ENCODE measurements at places on chromosomes 3 and 15.

DNA sequence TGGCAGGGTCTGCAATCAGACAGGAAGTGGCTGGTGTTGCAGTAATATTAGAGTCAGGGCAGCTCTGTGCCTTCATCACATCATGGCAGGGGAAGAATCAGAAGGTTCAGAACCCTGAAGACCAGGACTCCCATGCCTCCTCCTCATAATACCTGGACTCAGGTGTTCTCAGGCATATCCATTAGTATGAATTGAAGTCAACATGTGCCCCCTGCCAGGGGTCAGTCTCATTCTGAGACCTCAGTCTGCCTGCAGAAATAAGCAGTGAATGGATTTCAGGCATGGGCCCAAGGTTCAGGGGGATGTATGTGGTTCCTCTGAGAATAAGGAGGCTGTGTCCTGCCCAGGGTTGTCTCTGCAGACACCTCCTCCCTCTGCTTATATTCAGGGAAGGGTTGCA is 74.2 kb downstream of the SPSB4 start:
- DNase-seq, result no peak

DNA sequence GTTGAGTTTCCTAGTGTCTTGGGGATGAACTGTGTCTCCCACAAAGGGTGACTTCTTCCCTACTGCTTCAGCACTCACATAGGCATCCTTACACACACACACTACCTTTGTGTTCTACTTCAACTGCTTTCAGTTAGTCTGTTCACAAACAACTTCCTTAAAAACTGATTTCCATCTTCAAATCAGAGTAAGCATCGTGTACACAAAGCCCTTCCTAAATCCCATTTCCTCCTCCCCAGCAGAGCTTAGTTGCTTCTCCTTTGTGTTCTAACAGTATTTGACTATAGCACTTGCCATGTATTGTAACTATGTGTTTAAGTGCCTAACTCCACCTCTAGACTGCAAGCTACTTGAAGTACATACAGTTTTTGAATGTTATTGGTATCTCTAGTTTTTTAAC is 71.7 kb downstream of the TNIK start:
- no peak for DNase-seq

GRCh38 chr15:26967719-26968269 is 3.2 kb upstream of the GABRG3 start:
- DNase-seq, result no peak

DNA sequence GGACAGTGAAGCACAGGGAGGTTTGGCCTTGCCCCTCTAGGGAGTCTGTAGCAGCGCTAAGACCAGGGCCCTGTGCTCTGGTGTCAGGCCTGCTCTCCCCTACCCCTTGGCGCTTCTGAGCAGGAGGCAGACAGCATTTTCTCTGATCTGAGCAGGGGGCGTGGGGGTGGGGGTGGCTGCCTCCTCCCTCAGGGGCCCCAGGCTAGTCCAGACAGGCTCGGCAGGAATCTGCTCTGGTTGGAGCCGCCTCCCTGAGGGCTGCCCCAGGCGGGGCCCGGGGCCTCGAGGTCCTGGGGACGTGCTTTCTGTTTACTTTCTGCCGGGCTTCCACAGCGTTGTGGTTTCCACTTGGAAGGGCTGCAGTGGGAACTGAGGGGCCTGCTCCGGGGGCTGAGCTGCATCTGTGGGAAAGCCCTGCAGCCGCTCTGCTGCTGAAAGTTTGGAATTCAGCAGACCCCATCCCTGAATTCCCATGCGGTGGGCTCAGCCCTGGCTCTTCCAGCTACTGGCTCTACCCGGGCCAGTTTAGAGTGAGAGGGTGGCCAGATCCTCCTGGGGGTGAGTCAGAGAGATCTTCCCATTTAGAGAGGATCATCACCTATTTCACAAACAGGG is 105.4 kb downstream of the LINGO1 start:
- DNase-seq, result no peak

GRCh38 chr3:1318296-1319005 is 225.6 kb downstream of the CNTN6 start:
- DNase-seq, result no peak
